ENCODE measurements at places on chromosomes 12 and 14.

- no peak for DNase-seq
Observed at GRCh38 chr12:78697817-78698415, 166.7 kb upstream of the SYT1 start.

DNA sequence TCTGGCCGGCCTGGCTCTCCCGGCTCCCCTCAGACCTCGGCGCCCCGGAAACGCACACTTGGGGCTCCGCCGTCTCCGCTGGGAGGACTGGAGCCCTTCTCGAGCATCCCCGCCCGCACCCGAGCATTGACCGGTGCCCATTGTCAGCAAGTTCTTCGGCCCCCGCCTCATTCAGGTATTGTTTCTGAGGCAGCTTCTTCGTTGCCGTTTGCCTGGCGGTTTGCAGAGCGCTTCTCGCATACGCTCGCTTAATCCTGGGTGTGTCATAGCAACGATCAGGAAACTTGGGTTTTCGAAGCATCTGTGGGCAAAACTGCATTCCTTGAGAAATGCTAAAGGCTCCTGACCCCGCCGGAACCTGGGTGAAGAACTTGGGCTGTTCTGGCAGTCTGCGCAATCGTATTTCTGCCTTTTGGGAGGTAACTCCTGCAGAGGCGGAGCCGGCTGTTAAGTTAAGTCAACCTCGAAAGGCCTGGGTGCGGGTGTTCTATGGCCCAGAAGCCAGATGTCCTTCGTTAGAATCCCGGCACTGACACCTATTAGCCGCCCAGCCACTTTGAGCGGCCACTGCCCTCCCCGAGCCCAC is 518 bp downstream of the GSKIP start:
- DNase-seq = no peak

- no peak for DNase-seq
Observed at GRCh38 chr12:109962398-109962797, 33.8 kb downstream of the GIT2 start.

DNA sequence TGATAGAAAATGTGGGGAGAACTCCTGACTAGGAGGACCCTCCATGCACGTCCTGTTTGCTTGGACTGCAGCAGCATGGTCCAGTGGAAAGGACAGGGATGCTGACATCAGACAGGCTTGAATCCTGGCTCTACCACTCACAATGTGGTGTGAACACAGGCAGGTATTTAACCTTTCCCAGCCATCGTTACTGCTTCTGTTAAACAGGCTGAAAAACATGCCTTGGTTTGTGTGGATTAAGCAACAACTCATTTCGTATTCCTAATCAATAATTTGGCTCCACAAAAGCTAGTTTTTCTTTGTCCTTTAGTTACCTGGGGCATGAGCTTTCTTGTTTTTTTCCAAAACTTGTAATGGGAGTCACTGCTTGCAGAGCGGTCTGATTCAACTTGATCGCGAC is 41.0 kb downstream of the APPL2 start:
- DNase-seq = no peak

DNA sequence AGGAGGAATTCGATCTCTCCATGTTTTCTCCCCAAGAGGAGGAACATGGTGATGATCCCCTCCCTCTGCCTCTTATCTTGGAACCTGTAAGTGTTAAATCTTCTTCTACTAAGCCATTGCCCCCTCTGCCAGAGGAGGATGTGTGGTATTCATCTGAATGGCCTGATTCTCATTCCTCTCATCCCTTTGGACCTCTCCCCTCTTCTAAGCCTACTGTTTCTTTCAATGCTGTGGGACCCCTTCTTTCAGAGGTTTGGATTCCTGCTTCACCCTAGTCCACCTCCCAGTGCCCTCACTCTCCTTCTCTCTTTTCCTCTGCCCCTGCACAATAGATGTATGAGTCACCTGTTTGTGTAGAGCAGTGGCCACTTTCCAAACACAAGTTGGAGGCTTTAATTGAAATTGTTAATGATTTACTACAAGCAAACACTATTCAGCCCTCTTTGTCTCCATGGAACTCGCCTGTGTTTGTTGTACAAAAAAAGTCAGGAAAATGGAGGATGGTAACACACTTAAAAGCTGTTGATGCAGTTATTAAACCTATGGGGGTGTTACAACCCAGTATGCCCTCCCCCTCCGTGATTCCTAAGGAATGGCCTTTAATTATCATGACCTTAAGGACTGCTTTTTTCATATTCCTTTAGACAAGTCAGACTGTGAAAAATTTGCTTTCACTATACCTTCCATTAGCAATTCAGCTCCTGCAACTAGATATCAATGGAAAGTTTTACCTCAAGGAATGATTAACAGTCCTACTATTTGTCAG is 192.1 kb upstream of the ALG10B start:
- no peak for DNase-seq

DNA sequence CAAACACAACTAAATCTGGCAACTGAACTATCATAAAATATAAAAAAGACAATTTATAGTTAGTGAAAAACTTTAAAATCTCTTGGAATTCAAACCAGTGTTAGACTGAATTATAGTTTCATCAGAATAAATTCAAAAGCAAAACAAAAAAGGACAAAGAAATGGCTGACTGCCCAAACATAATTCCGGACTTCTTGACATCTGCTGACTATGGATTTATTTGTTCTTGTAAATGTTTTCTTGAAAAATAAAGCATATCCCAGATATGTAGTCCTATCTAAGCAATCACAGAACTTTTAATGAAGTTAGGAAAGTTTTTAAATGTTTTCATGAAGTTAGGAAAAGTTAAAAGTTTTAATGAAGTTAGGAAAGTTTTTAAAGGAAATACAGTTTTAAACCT is 45.8 kb upstream of the CNTN1 start:
- DNase-seq = no peak

DNA sequence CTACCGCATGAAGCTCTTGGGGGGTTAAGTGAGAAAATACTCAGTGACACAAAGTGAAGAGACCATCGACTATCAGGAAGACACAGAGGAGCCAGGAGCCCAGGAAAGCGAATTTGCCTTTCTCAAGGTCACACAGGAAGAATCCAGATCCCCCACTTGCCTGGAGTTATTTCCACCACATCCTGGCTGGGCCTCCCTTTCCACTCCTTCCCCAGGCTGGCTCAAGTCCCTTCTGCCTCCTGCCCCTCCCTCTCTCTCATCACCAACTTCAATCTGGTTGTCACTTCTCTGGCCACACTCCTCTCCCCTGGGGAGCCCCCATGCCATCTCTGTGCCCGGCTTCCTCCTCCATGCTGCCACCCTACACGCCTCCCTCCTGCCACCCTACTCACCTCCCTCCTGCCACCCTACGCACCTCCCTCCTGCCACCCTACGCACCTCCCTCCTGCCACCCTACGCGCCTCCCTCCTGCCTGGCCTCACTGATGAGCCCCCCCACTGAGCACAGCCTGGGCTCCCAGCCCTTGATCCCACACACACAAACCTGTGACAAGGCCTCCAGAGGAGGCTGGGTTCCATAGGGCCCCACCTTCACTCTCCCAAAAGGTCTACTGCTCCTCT is 6.3 kb downstream of the SCNN1A start:
- DNase-seq = no peak

GRCh38 chr12:93813972-93814821 is 137.0 kb downstream of the CRADD start:
- DNase-seq = no peak

DNA sequence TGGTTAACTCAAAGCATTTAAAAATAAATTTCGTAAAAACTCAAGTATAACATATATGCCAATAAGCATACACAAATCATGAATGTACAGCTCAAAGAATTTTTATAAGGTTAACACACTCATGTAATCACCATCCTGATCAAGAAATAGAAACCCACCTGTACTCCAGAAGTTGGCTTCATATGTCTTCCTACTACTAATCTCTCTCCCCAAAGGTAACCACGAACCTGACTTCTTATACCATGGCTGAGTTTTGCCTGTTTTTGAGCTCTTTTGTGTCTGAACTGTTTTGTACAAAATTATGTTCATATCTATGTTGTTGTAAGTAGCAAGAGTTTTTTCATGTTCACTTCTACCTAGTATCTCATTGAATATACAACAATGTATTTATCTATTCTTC is 18.7 kb downstream of the DUSP16 start:
- DNase-seq = no peak

DNA sequence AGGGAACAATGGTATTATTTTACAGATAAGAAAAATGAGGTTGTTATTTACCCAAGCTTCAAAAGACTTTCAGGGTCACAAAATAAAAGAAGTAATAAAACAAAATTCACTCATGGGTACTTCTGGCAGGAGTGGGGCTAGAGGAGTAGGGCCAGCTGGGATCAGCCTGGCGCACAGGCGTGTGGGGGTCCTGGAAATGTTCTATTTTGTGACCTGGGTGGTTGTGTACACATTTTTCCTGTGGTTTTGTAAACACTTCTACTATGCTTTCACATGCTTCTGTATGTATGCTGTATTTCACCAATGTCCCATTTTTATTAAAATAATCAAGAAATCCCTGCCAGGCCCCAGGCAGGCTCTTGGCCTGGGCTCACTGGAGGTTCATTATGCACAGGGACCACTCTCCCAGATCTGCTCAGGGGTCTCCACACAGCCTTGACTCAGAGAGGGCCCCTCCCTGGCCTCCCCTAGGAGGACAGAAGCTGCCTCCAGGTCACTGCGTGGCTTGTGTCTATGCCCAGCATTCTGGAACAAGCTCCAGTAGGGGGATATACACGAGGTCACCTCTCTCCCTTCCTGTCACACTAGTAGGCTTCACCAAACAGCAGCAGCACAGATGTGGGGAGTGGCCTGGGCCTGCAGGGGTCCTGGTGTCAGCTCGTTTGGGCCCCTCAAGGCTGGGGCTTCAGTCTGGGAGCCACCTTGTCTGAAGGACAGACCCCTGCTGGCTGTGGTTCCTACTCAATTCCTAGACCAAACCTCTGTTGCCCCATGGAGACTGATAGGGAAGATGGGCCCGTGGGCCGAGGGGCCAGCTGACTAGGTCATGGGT is 37.8 kb downstream of the ANAPC7 start:
- DNase-seq = no peak

DNA sequence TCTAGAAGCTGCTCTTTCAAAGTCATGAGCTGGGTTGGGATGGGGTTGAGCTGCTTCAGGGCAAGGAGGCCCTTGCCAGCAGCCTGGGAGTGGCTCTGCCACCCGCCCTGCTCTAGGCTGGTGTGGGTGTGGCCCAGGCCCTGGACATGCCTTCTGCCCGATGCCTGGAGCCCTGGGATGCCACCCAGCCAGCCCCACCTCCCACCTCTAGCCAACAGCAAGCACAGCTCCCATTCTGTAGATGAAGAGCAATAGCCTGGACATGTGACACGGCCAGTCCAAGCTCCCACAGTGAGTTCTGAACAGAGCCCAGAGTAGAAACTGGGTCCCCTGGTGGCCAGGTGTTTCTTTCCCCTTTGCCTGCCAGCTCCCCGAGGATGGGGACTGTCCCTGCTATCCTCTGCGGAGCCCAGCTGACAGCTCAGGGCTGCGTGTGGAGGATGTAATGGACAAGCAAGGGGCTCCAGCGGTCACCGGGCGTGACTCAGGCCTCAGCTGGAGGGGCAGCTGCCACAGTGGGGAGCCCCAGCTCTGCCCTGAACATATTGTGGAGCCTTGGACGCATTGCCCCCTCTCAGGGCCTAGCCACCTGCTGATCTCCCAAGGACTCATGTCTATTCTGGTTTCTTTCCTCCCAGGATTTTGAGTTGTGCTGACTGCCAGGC is 165.2 kb downstream of the TSPAN9 start:
- no peak for DNase-seq

- DNase-seq = no peak
Observed at GRCh38 chr12:67589078-67589477, 59.5 kb upstream of the DYRK2 start.

DNA sequence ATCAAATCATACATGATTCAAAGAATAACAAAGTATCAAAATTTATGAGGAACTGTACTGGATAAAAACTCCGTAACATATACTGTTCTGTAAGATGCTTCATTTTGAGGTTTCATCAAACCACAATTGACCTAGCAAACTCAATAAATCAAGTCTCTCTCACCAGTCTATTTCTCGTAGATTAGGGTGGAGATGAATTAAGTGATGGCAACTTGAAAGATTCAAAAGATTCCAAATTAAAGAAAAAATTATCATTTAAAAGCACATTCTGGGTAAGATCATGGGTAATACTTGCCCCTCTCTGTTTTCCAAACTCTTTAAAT is 74.4 kb downstream of the PAPLN start:
- DNase-seq = no peak

DNA sequence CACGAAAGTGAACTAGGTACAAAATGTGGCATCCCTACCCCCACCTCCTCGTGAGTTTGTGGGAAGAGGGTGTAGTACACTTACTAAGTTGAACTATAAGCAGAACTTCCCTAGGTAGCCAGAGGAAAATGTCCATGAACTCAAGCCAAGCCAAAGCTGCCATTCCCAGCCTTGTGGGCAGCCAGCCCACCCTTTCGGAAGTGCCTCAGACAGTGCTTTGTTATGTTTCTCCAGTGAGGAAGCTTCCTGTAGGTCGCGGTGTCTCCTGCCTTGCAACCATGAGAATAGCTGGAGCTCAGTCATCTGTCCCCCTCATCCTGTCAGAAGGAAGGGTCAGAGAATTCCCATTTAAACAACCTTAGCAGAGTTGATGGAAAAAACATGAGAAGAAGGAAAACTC is 266.9 kb downstream of the DUSP6 start:
- DNase-seq = no peak

DNA sequence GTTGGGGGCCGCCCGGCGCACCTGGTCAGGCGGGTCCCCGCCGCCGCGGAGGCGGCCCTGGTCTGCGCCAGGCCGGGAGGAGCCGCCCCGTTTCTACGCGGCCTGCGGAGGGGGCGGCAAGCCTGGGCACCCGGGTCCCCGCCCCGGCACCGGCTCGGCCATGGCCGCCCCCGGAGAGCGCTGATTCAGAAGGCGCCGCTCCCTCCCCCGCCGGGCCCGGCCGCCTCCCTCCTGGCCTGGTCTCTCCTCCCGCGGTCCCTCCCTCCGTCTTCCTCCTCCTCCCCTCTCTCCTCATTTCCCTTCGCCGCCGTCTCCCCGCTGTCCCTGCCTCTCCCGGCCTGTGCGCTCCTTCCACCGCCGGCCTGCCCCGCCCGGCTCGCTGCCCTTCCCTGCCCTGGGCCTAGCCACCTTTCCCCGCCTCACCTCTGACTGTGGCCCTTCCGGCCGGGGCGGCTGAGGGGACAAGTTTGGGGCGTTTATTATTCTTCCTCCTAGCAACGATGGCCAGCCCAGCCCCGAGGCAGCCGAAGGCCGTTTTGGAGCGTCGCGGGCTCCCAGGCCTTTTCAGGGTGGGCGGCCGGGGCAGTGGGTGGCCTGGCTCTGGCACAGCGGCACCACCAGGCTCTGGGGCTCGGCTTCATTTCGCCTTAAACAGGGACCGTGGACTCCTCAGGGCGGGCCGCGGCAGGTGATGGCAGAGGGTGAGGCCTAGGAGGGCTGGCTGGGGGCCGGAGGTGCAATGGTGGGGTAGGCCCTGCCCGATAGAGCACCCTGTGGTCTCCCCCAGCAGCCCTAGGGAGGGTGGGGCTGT is 768 bp downstream of the CEP170B start:
- no peak for DNase-seq

DNA sequence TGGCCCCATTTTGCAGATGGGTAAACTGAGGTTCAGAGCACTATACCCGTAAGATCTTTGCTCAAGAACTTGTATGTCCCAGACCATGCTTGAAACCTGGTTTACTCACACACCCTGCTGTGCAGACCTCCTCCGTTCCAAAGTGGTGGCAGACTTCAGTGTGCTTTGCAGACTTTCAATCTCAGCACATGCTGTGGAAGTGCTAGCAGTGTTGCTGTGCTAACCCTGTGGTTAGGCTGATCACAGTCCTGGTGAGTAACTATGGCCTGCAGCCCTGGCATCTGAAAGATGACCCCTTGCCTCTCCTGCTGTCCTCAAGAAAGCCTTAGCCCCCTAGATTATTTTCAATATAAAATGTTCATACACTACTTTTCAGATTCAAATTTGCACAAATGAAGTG is 450.6 kb downstream of the DPF3 start:
- DNase-seq = no peak

All from naive B cell (primary cell).